ENCODE measurements at places on chromosomes 1 and 21.

- peak; percentile 34 for DNase-seq
These were observed 5.3 kb downstream of the VANGL1 start for GRCh38 chr1:115647047-115647446.

DNA sequence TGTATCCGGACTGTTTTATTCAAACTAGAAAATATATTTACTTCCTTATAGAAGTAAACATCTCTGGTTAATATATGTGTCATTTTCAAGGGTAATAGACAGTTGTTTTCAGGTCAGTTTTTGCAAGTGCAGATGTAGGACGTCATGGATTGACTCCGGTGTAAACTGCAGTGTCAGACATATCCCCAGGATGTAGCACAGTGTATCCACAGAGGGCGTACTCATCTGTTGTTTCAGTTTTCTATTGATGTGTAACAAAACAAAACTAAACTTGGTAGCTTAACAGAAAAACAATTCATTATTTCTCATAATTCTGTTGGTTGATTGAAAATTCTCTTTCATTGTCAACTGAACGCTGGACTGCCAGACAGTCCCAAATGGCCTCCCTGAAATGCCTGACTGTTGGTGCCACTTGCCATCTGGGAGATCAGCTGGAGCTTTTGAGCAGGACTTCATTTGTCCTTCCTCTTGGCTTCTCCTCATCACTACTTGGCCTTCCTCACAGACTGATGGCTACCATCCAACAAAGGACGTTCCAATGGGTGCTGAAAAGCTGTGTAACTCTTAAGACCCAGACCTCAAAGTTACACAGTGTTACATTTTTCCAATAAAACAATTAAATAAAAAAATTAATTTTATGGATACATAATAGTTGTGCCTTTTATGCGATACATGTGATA lies 181.6 kb downstream of the NCAM2 start:
- DNase-seq, result peak; percentile 72

- DNase-seq, result peak; percentile 11
These were observed 162.9 kb upstream of the GJB5 start for GRCh38 chr1:34591751-34592629.

- DNase-seq, result peak; percentile 53
These were observed 61.8 kb upstream of the IFNLR1 start for GRCh38 chr1:24248859-24249258.

DNA sequence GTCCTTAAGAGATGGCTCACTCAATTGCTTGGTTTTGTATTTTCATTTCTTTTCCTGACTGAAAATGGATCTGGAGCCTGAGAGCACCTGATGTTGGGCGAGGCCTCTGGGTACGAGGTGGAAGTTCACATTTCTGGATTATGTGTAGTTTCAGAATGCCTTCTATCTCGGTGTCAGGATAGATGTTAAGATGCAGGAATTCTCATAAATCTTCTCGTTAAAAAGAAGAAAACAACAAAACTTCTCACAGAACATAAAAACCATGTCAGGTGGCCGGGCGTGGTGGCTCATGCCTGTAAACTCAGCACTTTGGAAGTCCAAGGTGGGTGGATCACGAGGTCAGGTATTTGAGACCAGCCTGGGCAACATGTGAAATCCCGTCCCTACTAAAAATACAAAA lies 101.8 kb downstream of the RHOU start:
- no peak for DNase-seq

DNA sequence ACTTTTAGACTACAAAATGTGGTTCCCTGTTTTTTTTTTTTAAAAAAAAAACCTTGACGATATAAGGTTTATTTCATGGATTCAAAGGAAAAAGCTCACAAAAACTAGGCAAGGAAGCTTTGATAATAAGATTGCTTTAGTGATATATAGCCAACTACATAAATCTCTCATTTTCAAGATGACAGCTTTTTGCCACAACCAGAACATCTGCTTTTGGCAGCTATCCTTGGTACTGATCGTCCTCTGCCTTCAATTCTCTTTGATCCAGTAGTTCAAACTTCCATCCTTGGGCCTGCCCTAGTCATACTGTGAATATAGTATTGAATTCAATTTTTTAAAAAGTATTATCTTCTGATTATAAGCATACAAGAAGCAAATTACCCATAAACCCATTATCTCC lies 72.9 kb upstream of the CD53 start:
- peak; percentile 11 for DNase-seq

DNA sequence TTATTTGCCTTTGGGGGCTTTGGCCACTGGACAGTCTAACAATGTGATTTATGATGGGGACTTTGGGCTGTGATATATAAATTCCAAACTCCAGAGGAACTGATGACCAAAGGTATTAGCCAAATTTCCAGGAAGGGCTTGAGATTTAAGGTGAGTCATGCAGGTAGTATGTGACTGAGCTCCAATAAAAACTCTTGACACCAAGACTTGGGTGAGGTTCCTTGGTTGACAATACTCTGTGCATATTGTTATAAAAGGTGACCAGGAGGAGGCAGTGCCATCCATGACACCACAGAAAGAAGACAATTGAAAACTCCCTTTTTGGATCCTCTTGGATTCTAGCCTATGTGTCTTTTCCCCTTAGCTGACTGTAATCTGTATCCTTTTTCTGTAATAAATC lies 392.7 kb upstream of the LRRC7 start:
- DNase-seq, result no peak

DNA sequence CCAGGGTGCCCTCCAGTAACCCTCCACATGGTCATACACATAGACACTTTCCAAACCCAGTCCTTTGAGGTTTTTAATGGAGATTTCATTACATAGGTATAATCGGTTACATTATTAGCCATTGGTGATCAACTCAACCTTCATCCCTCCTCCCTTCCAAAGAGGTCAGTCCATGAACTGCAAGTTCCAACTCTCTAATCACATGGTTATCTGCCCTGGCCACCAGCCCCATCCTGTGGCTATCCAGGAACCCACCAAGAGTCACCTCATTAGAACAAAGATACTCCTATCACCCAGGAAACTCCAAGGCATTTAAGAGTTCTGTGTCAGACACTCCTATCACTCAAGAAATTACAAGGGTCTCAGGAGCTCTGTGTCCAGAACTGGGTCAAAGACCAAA lies 12.2 kb downstream of the ATP1A4 start:
- DNase-seq, result peak; percentile 41

DNA sequence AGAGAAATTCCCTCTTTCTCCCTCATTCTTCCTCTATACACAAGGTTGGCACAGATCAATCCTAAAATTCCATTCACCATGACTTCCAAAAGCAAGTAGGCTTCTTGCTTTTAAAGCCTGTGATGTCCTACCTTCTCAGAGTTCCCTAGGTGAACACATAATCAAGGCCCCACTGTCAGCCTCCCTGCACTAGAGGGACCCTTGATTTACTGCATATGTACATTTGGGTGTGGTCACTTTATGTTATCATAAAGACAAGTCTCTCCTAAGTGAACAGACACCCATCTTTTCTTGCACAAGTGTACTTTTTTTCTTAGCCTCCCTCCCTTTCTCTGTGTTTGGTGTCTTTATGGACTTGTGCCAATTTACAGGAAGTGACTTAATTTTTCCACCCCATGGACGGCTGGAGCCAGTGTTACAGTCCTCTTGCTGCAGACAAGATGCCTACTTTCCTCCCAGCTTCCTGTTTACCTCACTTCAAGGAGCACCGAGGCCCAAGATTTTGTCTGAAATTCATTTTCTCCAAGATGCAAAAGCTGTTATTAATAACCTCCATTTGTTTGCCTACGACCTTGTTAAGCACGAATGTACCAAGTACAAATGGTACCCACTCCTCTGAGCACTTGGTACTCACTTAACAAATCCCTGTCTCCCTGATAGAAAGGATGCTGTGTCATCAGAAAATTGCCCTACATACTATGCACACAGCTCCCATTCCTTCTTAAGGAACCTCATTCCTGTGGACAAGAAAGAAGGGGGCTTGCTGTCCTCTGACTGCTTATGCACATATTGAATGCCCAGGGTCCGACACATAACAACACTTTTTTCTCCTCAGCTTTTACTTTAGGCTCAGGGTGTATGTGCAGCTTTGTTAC lies 82.8 kb upstream of the SLC44A3 start:
- peak; percentile 39 for DNase-seq

DNA sequence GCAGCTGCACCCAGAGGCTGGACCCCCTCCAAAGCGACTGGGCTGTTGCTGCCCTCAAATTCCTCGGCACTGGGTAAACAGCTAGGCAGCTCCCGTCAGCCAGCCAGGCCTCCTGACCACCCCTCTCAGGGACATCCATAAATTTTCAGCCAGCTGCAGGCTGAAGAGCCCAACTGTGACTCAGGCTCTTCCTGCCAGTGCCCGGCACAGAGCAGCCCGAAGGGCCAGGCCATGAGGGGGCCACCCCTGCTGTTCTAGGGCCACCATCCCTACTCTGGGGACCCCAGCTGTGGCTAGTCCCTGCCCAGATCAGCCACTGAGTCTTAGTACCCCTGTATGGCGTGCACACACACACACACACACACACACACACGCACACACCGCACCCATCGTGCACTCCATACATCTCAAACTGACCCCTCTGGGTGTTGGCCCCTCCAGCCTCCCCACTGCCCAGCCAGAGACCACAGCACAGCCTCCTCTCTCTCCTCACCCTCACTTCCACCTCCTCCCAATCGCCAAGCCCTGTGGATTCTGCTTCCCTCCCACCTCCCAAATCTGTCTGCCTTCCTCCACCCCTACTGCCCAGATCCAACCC lies 6.2 kb upstream of the LAPTM5 start:
- no peak for DNase-seq

Data from OCI-M1 (cell line).